ENCODE measurements at places on chromosomes 5 and 9.

- no peak for DNase-seq
Observed at GRCh38 chr5:153223376-153223775, 267.1 kb upstream of the GRIA1 start.

- DNase-seq = peak; percentile 46
Observed at GRCh38 chr9:122261469-122261881, 3.2 kb downstream of the RBM18 start.

- DNase-seq = no peak
Observed at GRCh38 chr9:116333254-116333653, 179.7 kb downstream of the PAPPA start.

GRCh38 chr5:170497311-170498038 is 6.3 kb upstream of the KCNIP1 start:
- DNase-seq = no peak

- DNase-seq = no peak
Observed at GRCh38 chr9:123425261-123425821, 69.3 kb downstream of the CRB2 start.
